ENCODE measurements at places on chromosomes 2 and 18. TPM values are rescaled to one million over a fixed set of nuclear protein-coding genes. Genes with fewer than 3 reads are reported as not detected.

IL37 gene
- not detected for total RNA-seq

C1D gene
- total RNA-seq: 43.7 TPM

REG3G gene
- total RNA-seq: 0.19 TPM

UPP2 gene
- not detected for total RNA-seq

Measured in SK-MEL-5 (cell line).